Activated CD4-positive, alpha-beta T cell treated with anti-CD3 and anti-CD28 coated beads for 36 hours (primary cell): ENCODE measurements at places on chromosomes 1 and 21. TPM values are rescaled to one million over a fixed set of nuclear protein-coding genes. Genes with fewer than 3 reads are reported as not detected.
A peak's percentile ranks its signal among the peaks of the same experiment; 100 is the strongest.

DNA sequence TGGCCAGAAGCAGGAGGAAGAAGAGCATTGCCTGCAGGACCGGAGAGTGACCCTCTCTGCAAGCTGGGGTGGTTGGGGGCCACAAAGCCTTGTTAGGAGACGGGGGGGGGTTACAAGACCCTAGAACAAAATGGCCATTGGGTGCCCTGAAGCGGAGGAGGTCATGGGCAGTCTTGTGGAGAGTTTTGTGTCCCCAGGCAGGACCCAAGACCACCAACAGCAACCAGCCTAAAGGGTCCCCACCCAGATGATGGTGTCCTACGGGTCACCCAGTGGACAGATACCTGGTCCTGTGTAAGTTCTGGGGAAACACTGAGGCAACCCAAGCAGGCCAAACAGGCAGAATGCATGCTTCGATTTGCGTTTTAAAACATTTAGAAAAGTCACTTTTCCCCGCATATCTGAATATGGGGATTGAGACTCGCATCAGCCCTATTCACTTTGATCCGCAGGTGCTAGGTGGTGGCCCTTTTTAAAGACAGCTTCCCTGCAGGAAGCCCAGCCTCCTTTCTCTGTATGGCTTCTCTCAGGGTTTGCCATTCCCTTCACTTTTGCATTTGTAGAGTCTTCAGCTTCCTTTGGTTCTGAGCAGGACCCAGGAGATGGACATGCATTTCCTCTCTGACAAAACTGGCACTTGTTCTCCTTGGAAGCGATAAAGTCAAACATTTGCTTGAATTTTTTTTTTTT lies 21.1 kb downstream of the GNG4 start:
- DNase-seq: no peak

DNA sequence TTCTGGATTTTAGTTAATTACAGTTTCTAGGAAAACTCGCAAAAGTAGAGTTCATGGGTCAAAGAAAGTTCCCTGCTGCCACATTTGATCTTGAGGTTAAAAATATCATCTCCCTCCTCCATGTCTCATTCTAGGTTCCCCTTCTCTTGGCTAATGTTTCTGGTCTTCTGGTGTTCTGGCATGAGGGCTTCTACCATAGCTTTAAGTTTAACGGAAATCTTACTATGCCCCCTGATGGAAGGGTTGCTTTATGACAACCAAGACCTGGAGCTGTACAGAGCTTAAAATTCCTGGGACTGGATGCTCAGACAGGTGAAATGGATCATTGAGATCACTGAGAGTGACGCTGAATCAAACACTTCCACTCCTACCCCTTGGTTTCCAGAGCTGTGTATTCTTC lies 1881.7 kb downstream of the MRPL39 start:
- no peak for DNase-seq

DNA sequence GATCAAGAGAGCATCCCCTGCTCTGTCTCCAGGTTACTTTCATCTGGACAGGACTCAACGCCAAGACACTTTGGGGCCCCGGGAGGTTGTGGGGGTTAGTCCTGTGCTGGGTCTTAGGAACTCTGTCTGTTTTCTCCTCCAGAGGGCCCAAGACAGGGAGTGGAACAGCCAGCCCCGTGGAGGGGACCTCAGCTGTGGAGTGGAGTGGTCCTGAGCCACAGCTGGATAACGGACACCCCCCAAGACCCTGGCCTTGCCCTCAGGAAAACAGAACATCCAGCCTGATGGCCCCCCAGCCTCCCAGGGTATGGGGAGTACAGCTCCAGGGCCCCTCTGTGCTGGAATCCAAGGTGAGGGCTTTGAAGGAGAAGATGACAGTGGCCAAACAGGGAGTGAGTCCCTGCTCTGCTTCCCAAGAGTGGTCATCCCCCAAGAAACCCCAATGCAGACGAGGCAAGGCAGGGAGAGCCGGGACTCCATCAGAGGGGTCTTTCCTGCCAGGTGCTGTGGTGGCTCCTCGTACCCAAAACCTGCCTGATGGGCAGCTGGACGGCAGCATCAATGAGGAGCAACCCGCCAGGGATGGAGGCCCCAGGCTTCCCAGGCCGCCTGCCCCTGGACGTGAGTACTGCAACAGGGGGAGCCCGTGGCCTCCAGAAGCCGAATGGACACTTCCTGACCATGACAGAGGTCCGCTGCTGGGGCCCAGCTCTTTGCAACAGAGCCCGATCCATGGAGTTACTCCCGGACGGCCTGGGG lies 3.5 kb downstream of the KIAA1614 start:
- DNase-seq: no peak

- peak; percentile 11 for DNase-seq
These were observed 8.2 kb downstream of the BACH1 start for GRCh38 chr21:29306920-29307319.

DNA sequence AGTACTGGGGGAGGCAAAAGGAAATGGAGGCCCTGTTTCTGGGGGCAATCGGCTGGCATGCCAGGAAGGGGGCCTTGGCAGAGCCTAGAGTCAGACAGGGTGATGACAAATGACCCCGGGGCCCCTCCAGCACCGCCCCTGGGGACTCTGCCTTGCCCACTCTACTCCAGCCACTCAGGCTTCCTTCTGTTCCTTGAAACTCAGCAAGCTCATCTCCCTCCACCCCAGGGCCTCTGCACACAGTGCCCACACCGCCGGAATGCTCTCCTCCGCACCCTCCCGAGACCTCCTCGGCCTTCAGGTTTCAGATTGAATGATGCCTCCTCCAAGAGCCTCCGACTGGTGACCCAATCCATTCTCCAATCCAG lies 122.5 kb upstream of the ZBTB40 start:
- no peak for DNase-seq

DNA sequence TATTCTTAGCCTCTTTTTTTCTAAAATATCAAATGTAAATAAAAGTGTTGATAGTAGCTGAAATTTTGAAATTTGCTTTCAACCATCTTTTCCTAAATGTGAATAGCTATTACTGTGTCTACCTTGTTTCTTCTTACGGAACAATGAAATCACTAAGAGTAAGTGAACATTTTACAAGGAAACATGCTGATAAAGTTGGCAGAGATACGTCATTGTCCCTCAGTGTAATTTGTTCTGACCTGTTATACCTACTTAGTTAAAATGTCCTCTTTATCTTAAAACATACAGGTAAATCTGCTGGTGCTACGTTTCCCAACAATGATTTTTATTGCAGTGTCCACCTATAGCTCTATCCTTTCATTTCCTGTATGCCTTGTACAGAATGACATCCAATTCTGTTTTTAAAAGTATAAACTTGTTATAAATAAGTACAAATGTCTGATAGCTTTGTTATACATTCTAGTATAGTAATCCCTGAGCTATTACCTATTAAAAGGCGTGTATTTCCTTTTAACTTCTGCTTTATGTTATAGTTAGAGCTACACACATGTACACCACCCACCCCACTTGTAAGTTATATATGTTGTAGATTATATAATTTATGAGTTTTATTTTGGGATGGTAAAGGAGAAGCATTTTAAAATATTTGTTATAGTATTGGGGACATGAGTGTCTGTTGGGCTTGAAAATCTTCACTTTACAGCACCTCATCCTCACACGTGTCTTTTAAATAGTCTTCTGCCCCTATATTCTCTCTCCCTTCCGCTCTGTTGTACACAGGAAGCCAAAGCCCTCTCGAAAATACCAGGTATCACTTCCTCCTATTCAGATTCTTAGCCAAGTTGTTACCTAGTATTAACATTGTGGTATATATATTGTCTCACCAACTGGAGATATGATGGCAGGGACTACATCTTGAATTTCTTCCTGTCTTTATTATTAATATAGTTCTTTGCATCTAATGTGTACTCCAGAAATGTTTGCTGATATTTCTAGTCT lies 25.2 kb downstream of the LAMC1 start:
- DNase-seq: no peak

- DNase-seq: no peak
These were observed 41.4 kb downstream of the NEXN start for GRCh38 chr1:77929806-77930205.

- no peak for DNase-seq
These were observed 33.3 kb downstream of the TMPRSS15 start for GRCh38 chr21:18370301-18370700.

- peak; percentile 85 for DNase-seq
These were observed 66.5 kb upstream of the PRKACB start for GRCh38 chr1:84077476-84078107.

GRCh38 chr1:157878059-157878458 lies 36.5 kb upstream of the CD5L start:
- DNase-seq: no peak

DNA sequence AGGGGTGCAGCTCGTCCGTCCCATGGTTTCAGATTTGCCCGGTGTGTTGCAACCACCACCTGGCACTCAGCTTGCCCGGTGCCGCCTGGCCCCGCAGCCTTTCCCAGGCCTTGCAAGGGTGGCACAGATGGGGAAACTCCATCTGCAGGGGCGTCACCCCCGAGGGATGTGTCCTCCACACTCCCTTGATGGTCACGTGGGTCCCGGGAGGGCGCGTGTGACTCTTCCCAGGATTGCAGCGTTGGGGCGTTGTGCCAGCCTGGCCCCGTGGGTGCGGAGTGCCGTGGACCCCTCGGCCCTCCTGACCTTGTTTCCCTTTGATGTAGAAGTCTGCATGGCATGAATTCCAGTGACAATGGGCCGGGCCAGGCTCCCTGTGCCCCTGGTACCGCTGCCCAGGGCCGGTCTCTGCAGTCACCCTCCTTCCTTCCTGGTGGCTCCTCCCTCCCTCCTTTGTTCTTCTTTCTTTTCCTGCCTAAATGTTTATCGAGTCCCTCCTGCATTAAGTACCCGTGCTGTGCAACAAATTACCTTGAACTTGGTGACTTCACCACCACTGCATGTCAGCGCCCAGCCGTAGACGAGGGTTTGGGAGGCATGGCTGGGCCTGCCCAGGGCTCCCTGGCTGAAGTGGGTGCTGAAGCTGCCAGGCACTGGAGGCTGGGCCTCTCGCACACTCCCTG lies 22.9 kb downstream of the RRP1 start:
- no peak for DNase-seq

Gene RGS16
- total RNA-seq: 30.6 TPM

Gene ASAP3
- total RNA-seq: 0.37 TPM

Gene HEYL
- total RNA-seq: 0.23 TPM

Gene ASCL5
- not detected for total RNA-seq

Gene DCST2
- 0.46 TPM for total RNA-seq
